ENCODE measurements at places on chromosomes 16 and 17. TPM values are rescaled to one million over a fixed set of nuclear protein-coding genes. Genes with fewer than 3 reads are reported as not detected.

GRCh38 chr17:18102640-18103039 is 5.9 kb upstream of the MYO15A start:
- no peak for DNase-seq

DNA sequence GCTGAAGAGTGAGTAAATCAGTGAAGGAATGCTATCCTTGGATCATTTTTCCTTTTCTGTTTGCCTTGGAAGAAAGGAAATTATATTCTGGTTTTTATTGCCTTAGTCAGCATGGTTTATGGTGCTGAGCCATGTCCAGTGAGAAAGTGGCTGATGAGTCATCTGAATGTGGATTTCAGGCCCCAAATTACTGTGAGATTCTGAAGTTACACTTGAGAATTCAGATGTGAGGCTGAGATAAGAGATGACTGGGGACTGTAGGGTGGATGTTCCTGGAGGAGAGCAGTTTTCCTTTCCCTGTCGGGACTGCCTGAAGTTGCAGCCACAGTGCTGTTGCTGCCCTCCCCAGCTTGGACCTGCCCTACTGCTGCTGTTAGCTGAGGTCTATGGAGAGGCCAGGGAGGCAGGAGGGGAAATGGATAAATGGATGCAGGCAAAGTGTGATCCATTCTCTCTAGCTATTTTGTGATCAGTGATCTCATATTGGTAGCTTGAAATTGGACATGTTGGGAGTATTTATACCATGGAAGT is 4.2 kb upstream of the MAP3K14 start:
- DNase-seq = no peak

DNA sequence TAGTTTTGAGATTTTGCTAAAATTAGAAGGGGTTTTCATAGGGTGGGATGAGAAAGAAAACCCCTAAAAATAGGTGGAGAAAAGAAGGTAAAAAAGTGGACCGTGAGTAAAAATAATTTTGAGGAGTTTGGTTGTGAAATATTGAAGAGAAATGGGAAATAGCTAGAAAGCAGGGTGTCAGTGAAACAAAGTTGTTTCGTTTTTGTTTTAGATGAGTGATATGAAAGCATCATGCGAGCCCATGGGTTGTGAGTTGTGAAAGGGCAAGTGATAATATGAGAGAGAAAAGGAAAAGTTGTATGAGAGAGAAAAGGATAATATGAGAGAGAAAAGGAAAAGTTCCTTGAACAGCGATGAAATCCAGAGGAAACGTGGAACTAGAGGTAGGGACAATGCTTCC is 7.3 kb upstream of the SMIM36 start:
- no peak for DNase-seq

DNA sequence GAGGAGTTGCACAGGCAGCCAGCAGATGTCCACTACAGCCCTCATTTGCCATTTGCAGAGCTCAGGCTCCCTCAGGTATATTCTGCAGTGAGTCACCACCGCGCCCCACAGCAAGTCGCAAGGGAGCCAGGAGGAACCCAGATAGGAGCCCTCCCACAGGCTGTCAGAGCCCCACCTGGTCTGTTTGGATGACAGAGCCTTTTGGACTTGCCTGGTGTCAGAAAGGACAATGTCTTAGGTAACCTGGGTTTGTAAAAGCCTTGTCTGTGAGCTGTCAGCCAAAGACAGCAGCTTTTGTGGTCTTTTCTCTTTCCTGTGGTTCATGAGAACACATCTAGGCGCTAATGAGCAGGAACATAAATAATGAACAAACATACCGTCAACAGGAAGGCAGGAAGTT is 70.9 kb downstream of the GNAO1 start:
- peak; percentile 59 for DNase-seq

- no peak for DNase-seq
Measured at GRCh38 chr17:78484271-78485246, 92.6 kb downstream of the DNAH17 start.

DNA sequence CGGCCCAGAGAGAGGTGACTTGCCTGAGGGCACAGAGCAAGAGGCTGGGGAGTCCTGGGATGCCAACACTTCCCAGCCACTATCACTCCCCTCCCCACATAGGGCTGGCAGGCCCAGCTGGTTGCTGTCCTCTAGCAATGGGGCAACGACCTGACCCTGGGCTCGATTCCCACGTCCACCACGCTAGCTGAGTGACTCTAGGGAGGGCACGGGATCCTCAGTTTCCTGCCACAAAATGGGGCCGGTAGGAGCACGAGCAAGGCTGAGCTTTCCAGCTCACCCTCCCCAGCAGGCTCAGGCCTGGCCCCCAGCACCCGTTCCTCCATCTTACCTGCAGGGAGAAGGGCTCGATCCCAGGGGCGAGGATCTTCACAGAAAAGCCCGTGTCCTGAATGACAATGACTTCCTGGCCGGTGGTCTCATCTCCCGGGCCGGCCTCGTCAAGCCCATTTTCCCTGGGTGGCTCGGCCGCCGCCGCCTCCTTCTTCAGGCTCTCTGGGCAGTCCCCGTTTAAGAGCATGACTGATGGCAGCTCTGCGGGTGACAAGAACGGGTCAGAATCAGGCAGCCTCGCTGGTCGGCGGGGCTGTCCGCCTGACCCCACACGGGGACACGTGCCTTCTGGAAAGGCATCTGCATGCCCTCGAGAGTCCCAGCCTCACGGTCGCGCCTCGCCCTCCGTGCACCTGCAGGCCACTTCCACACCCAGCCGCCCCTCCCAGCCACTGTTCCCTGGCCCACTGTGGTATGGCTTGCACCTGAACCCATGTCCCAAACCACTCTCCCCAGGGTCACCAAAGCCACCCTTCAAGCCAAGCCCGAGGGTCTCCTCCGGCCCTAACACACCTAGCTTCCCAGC is 7.3 kb downstream of the CLUH start:
- DNase-seq = no peak

Gene PRSS8
- total RNA-seq = 17.0 TPM

Gene CCDC144A
- 11.0 TPM for total RNA-seq

Gene CDRT15L2
- not detected for total RNA-seq

Gene PRAC2
- not detected for total RNA-seq

Gene MVP
- total RNA-seq = 158 TPM

Gene SMIM5
- total RNA-seq = 9.5 TPM

Gene TRPV2
- total RNA-seq = 13.6 TPM
